Islet precursor cell (in vitro differentiated cells): ENCODE measurements at places on chromosomes 2 and 18.

- DNase-seq = no peak
Measured at GRCh38 chr2:20523073-20523798, 76.4 kb downstream of the RHOB start.

GRCh38 chr18:55296778-55297177 lies 291.2 kb downstream of the TCF4 start:
- DNase-seq = no peak

GRCh38 chr2:167732326-167732725 lies 515.1 kb downstream of the STK39 start:
- DNase-seq = no peak

DNA sequence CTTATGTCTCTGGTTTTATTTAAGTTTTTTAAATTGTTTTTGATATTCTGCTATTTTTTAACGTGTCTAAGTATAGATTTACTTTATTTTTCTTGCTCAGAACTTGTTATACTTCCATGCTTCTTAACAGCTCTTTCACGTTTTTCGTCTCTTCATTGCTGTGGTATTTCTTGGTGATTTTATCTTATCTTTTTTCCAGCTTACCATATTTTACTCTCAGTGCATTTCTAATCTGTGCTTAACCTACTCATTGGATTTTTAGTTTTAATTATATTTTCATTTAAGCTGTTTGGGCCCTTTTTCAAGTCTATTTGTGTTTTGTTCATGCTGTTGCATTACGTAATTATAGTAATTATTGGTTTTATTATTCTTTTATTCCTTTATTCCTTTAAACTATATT lies 11.1 kb downstream of the SLC9A2 start:
- DNase-seq = no peak

DNA sequence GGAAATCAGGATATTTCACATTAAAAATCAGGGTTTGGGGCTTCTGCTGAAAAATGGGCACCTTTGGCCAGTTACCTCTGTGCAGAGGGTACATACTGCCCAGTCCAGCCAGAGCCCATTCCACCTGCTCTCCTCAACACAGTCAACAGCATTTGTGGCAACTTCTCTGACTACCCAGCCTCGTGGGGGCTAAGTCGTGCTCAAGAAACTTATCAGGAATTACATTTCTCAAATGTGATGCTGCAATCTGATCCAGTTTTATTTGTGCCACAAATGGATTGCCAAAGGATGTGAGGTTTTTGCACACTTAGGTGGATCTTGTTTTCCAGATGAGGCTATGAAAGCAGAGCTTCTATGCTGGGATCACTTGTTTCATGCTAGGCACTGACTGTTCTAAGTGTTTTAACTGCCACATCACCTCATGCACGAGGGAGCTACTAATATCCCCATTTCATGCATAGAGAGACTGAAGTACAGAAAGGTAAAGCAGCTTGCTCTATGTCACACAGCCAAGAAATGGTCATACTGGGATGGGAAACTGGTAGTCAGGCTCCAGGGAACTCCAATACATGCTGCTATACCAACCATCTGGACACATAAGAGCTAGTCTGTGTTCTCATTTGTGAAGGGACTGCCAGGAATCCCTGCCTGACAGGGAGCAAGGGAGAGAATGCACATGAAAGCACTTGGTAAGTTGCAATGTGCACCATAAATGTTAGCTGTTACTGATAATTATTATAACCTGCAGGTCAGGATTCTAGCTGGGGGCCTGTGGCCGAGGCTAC lies 89.0 kb upstream of the HK2 start:
- peak; percentile 78 for DNase-seq
